ENCODE measurements at places on chromosomes 4 and X.

DNA sequence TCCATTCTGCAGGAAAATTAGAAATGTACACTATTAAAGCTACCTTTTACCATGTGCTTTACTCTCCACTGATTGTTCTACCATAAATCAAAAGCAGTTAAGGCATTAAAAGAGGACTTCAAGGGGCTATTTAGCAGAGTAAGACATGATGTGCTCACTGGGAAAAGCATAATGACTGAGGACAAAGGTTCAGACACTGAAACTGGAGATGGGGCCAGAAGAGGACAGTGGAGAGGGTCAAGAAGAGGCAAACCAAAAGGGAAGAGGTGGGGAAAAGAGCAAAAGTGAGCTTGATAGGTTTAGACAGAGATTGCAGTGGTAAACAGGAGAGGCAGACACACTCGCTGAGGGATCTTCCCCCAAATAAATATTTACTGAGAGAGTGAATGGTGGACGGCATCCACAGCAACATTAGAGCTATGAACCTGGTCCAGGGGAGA is 23.8 kb downstream of the SH3RF1 start:
- DNase-seq, result no peak

GRCh38 chr4:123553733-123554637 is 157.4 kb downstream of the SPRY1 start:
- DNase-seq, result no peak

DNA sequence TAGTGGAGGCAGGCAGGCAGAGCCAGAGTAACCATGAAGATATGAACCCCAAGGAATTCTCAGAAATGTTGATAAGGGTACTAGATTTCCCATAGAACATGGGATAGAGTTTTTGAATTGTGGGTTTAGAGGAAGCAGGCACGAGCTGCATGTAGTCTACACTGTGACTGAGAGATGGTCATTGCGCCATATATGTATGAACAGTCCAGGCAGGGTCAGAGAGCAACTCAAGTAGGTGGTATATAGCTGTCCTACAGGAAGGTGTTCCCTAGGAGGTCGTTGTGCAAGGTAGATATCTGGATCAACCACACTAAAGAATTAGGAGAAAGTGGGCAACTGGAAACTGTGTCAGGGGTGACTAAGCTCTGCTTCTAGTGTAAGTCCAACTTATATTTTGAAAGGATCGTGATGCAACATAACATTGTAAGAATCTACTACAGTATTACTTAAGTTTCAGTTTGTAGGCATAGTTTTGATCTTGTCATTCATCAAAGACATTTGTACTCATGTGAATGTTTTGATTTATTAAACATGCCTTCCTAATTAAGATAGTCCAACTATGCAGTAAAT is 94.6 kb downstream of the HPGD start:
- no peak for DNase-seq

- DNase-seq, result no peak
Measured at GRCh38 chrX:129158505-129158904, 364.8 kb downstream of the SMARCA1 start.

- no peak for DNase-seq
Measured at GRCh38 chrX:68077378-68077777, 355.9 kb downstream of the OPHN1 start.

GRCh38 chr4:27085396-27085795 is 224.8 kb downstream of the STIM2 start:
- DNase-seq, result no peak

- no peak for DNase-seq
Measured at GRCh38 chr4:47490550-47490949, 5.5 kb downstream of the ATP10D start.

DNA sequence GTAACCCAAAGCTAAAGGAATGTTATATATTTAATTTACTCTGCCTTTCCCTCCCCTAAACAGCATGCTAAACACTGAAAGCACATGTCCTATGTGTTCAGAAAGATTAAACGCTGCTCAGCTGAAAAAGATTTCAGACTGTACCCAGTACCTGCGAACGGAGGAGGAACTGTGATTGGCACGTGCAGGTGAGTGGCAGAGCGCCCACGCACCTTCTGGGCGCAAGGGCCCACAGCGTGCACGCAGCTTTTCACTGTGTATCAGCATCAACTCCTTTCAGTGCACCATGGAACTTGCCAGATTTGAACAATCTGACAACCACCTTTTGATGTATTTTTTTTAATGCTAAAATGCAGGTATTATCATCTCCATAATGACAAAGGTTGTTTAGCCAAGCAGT is 87.7 kb downstream of the RFC1 start:
- DNase-seq, result no peak

- DNase-seq, result no peak
Measured at GRCh38 chr4:38243388-38244053, 283.3 kb downstream of the PTTG2 start.

- no peak for DNase-seq
Measured at GRCh38 chr4:40562681-40563080, 67.0 kb downstream of the RBM47 start.

DNA sequence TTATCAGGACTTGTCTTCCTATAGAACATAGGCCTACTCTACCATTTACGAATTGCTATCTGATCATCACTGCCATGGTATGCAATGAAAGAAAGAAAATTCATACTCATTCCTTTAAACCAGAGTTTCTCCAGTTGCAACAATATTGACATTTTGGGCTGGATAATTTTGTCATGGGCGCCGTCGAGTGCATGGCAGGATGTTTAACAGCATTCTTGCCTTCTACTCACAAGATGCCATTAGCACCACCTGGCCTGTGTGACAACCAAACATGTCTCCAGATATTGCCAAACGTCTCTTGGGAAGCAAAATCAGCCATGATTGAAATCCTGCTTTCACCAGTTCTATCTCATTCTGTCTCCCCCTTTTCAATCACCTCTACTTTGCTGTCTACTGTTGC is 63.6 kb upstream of the ARHGAP24 start:
- no peak for DNase-seq

- DNase-seq, result no peak
Measured at GRCh38 chrX:49064303-49064702, 5.5 kb downstream of the CCDC120 start.

DNA sequence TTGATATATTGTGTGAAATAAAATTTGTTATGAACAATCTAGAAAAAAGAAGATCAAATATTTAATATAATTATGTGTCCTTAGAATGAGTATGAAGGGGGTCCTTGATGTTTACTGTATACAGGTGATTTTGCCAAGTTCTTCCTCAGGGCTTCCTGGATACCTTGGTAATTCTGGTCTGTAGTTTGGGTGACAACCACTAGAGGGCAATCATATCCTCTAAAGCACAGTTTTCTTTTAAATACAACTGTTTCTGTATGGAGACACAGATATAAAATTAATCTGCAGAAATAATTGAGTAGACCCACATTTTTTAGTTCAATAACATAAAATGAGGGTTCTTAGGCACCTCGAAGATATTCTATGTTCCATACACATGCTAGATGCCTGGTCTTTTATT is 157.7 kb downstream of the SPANXN1 start:
- no peak for DNase-seq

- no peak for DNase-seq
Measured at GRCh38 chrX:16603822-16604221, 46.1 kb upstream of the S100G start.

DNA sequence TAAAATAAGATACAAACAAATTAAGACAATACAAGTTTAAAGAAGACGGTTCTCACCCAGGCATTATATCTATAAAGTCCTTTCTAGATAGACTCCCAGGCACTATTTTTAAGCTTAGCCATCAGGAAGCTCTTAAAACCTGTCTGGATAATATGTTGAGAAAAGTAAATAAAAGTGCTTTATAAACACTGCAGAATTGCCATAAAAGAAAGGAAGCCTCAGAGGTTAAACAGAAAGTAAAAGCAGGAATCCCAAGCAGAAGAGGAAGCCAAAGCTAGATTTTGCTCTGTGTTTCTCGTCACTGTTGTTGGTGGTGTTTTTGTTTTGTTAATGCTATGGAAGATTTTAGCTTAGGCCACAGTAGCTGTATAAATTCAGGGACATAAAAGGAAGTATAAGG is 1267.3 kb downstream of the PCDH19 start:
- DNase-seq, result no peak

DNA sequence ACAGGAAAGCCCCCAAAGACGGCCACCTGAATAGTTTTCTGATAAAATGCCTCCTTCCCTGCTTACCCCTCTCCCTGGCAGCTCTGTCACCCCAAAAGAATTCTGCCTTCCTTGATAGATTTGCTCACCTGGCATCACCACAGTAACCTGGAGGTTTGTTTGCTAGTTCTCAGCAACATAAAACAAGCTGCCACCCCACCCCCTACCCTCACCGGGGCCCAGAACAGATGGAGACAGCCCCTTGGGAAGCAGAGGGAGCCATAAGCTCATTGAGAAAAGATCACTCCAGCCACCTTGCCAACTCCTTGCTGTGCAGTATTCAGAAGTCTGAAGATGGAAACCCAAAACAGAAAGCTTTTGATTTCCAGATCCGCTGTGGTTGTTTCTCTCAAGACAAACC is 108.6 kb downstream of the DHX15 start:
- DNase-seq, result no peak

GRCh38 chr4:147447786-147448185 is 33.1 kb upstream of the EDNRA start:
- no peak for DNase-seq

DNA sequence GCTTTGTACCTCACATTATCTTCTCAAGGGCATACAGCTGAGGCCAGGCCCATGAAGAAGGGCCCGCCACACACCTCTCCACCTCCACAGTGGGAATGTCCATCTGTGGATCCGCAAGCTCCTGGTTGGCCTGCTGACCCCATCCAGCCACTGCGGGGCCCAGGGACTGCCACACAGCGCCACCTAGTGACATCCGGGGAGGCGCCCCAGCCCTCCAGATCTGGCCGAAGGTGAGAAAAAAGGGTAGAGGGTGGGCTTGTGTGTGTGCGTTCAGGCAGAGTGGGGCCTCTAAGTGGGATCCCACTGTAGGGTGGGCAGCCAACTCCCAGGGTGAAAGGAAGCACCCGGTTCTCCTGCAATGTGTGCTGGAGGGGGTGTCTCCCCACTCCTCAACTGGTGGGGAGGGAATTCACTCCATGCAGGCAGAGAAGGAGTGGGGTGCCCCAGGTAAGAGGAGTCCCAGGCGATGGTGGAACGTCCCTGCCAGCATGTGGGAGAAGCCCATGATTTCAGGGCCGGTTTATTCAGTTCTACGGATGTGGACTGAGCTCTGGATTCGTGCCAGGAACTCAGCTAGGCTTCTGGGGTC is 117.3 kb downstream of the ENPP6 start:
- DNase-seq, result peak; percentile 86

GRCh38 chrX:69088171-69088938 is 76.9 kb downstream of the PJA1 start:
- DNase-seq, result no peak

- no peak for DNase-seq
Measured at GRCh38 chr4:126850286-126850685, 782.5 kb upstream of the INTU start.

GRCh38 chr4:5267408-5267807 is 216.1 kb downstream of the STK32B start:
- no peak for DNase-seq

- DNase-seq, result no peak
Measured at GRCh38 chr4:87620491-87620890, 12.2 kb downstream of the DSPP start.

- DNase-seq, result no peak
Measured at GRCh38 chr4:107133965-107134653, 98.0 kb upstream of the DKK2 start.

- DNase-seq, result no peak
Measured at GRCh38 chrX:38249965-38250364, 29.3 kb upstream of the SRPX start.

- DNase-seq, result no peak
Measured at GRCh38 chrX:14164828-14165227, 135.1 kb upstream of the GEMIN8 start.

- no peak for DNase-seq
Measured at GRCh38 chrX:154072192-154072591, 25.3 kb downstream of the MECP2 start.

GRCh38 chrX:93177930-93178329 is 495.4 kb downstream of the NAP1L3 start:
- DNase-seq, result no peak

- DNase-seq, result no peak
Measured at GRCh38 chr4:56817840-56818491, 3.5 kb downstream of the SPINK2 start.

- DNase-seq, result peak; percentile 64
Measured at GRCh38 chr4:144449611-144450010, 196.3 kb upstream of the HHIP start.

GRCh38 chrX:6506444-6506843 is 28.5 kb downstream of the VCX3A start:
- no peak for DNase-seq

DNA sequence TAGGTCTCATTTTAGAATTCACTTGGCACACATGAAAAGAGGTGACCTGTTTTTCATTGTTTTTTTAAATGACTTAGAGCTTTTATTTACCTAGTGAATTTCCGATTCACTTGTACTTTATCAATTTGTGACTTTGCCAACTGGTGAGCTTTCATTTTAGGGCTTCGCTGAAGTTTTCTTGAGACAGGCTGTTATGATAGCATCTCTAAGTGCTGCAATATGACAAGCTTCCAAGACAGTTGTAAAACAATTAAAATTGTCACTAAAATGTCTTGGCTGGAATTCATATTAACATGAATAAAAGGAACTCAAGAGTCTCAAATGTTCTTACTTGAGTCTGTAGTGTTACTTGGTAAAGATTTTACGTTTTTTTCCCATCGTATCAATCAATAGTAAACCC is 831.7 kb upstream of the GRID2 start:
- DNase-seq, result no peak
